Omental fat pad (tissue), 4 donors: ENCODE measurements at places on chromosomes 7 and 10.
A peak's percentile ranks its signal among the peaks of the same experiment; 100 is the strongest.

- no peak for DNase-seq
Observed at GRCh38 chr7:94492601-94493000, 17.0 kb upstream of the CASD1 start.

- no peak for DNase-seq
Observed at GRCh38 chr7:146655928-146656797, 539.6 kb downstream of the CNTNAP2 start.

GRCh38 chr7:138257459-138258196 is 181.4 kb downstream of the AKR1D1 start:
- peak; percentile 31 for DNase-seq

GRCh38 chr7:85688712-85689111 is 501.9 kb upstream of the SEMA3D start:
- DNase-seq, result no peak

DNA sequence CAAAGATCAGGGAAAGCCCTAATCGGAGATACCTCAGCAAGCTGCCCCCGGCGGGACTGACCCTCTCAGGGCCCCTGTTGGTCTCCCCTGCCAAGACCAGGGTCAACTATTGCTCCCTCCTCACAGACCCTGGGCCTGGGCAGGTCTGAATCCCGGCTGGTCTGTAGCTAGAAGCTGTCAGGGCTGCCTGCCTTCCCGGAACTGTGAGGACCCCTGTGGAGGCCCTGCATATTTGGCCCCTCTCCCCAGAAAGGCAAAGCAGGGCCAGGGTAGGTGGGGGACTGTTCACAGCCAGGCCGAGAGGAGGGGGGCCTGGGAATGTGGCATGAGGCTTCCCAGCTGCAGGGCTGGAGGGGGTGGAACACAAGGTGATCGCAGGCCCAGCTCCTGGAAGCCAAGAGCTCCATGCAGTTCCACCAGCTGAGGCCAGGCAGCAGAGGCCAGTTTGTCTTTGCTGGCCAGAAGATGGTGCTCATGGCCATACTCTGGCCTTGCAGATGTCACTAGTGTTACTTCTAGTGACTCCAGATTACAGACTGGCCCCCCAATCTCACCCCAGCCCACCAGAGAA is 24.1 kb downstream of the TBATA start:
- DNase-seq, result no peak

DNA sequence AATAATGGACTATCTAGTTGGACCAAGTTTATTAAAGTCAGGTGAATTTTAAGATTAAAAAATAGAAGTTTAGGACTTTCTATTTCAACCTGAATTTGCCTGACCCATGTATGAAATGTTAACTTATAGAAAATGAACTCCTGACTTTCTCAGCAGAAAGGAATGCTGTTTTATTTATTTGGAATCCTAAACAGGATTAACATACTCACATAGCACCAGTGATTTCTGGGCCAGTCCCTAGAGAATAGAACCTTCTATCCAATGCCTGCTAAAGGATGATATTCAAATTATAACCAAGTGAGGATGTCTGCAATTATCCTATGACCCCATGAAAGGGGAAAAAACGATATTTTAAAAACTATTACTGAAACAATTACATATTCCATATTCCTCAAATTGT is 148.8 kb downstream of the CHRM2 start:
- no peak for DNase-seq

DNA sequence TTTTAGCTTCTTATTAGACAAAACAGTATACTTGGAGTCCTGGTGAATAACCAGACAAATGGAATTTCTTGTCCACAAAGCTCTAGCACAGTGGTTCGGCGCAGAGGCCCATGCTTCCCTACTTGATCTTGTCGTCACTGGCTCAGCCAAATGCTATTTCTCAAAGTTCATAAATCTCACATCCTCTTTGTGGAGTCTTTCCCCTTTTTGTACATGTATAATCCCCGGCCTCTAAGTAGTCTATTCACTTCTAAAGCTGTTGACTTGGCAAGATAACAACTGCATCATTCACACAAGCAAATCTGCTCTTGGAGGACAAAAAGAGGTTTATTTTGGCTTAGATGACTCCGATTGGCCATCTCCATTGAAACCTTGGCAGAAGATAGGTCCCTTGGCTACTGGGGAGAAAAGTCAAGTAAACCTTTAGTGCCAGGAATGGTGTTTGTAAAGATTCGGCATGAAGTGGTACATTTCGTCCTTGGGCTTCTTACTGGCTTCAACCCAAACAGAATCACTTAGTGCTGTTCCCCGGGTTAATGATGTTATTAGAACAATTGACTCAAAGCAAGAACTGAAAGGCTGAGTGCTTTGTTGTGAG is 5.1 kb upstream of the AKR1E2 start:
- no peak for DNase-seq

- no peak for DNase-seq
Observed at GRCh38 chr10:60040014-60040662, 133.8 kb upstream of the CCDC6 start.

GRCh38 chr10:1651270-1651966 is 85.9 kb downstream of the ADARB2 start:
- DNase-seq, result no peak

DNA sequence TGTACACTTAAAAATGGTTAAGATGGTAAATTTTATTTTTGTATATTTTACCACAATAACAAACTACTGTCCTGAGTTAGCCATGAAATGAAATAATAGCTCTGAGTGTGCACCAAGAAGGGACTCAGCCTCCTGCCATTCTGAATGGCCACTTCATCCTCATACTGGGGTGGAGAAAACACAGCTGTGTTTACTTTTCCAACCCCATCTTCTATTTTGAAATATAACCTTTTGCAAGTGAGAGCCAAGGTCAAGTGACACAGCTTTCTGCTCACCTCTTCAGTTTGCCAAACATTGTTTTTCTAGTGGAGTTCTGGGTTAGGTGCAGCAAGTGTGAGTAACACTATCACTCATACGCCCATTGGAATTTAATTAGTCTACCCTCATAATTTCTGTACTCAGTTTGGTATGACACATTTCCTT is 107.4 kb upstream of the GLCCI1 start:
- DNase-seq, result no peak

DNA sequence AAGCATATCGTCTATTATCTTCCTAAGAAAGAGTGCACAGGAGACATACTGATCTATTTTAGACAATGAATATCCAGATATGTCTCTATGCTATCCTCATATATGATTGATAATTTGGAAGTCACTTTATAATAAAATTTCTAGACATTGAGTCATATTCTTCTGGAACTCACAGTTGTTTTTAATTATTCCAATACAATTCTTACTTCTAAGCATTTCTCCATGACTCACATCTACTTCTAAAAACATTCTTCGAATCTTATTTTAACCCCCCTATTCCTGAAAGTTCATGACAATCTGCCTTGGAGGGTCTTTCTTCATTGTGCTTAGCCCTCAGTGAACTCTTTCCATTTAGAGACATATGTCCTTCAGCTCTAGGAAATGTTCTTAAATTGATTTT is 368.1 kb downstream of the MDFIC start:
- DNase-seq, result no peak

GRCh38 chr7:26398756-26399509 is 107.3 kb downstream of the SNX10 start:
- no peak for DNase-seq

GRCh38 chr7:27111042-27111750 is 8.7 kb upstream of the HOXA2 start:
- no peak for DNase-seq

GRCh38 chr10:101762736-101763135 is 13.2 kb downstream of the FGF8 start:
- DNase-seq, result no peak

- no peak for DNase-seq
Observed at GRCh38 chr10:13555884-13556510, 27.2 kb upstream of the BEND7 start.

- DNase-seq, result no peak
Observed at GRCh38 chr10:68092512-68092911, 16.8 kb upstream of the MYPN start.

GRCh38 chr10:72943498-72944234 is 10.9 kb downstream of the PLA2G12B start:
- DNase-seq, result no peak

- no peak for DNase-seq
Observed at GRCh38 chr7:53697913-53698312, 662.5 kb downstream of the POM121L12 start.

DNA sequence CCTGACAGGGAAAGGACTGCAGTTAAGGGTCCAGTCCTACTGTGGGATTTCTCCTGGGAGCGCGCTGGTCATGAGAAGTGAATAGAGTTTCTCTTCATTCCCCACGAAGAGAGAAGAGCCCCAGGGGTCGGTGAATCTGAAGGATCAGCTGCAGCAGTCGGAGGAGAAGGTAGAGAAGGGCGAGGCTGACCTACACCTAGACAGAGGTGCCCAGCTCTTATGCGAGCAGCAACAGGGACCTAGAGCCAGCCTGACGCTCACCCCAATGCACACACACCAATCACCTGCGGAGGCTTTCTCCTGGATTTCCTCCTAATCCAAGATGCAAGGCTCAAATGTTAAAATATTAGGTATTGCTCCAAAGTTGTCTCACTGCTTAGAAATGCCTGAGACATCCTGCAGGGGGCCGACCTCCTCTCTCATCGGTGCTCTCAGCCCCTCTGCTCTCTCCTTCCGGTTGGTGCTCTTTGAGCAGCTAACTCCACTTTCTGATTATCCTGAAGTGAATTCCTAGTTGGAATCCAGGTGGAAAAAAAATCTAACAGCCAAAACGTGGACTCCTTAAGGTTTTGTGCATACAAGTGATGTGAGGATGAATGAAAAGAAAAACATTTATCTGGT is 176.4 kb downstream of the AHR start:
- DNase-seq, result no peak

GRCh38 chr10:98331885-98332284 is 63.9 kb upstream of the LOXL4 start:
- no peak for DNase-seq

DNA sequence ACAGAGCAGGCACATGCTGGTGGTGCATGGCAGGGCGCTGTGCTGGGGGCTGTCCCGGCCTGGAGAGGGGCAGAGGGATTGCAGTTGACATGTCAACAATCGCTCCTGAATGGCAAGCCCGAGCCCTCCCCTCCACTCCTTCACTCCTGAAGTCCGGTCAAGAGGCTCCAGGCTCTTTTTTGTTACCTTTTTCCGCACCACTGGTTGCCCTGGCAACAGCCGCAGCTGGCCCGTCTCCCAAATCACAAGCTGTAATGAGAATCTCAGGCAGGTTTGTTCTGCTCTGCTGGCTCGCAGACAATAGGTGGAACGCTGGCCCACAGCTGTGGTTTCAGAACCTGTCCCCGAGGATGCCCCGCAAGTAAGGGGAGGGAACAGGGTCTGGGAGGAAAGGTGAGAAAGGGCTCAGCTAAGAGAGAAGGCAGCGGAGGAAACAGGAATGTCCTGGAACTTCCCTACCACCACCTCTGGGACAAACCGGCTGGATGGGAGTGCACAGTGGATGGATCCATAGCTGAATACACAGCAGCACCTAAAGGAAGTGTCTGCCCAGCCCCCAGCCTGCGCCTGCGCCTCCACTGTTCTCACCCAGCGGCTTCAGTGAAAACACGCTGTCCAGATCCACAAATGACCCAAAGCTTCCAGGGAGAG is 58.9 kb downstream of the CALML3 start:
- no peak for DNase-seq

DNA sequence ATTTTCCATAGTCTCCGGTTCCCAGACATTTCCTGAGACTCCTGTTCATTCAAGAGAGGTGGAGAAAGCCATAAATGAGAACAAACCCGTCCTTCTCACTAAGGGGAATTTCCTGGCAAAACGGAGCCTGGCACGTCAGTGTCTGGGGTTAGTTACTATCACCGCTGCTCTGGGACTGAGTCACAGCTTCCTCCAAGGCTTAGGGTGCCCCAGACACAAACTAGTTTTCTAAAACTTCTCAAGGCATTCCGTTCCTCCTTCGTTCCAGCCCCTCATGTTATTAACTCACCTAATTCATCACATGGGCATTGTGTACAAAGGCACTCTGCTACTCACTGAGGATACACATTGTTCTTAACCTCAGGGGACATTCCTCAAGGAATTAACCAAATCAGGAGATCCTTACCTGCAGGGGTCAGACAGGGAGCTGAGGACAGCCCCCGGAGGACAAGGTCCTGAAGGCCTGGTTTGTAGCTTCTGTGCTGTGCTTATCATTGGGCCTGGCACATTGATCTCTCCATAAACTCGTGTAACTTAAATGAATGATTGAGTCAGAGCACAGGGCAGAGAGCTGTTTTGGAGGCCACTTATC is 103.0 kb upstream of the KLF6 start:
- no peak for DNase-seq

GRCh38 chr7:133117452-133117851 is 35.6 kb upstream of the CHCHD3 start:
- DNase-seq, result no peak

- no peak for DNase-seq
Observed at GRCh38 chr10:107118866-107119265, 45.6 kb downstream of the SORCS1 start.

DNA sequence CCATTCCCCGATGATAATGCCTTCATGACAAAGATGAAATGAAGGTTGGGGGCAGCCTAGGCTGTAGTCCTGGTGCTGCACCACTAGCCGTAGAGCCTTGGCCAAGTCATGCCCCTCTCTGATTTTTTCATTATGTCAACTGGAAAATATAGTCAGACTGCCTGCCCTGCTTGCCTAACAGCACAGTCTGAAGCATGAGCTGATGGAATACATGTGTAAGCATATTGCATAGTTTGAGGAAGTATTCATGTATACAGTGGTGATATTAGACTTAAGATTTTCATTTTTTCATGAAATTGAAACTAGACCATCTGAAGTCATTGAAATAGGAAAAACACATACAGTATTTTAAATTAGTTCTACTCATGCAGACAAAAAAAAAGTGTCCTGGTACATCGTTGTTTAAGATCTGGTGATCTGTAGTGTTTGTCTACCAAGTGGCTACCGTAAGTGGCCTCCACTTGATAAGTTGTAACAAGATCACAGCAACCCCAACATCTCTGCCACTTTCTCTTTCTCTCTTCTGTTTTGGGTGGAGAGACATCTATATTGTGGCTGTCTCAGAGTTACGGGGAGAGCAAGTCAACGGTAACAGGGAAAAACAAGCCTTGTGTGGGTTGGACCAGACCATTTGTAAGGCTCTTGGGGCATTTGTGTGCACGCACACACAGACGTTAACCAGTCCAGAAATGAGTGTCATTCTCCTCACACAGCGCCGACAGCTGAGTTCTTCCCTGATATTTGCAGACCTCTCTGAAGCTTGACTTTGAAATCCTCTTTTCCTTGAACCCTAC is 716.6 kb upstream of the GALNT17 start:
- DNase-seq, result no peak

DNA sequence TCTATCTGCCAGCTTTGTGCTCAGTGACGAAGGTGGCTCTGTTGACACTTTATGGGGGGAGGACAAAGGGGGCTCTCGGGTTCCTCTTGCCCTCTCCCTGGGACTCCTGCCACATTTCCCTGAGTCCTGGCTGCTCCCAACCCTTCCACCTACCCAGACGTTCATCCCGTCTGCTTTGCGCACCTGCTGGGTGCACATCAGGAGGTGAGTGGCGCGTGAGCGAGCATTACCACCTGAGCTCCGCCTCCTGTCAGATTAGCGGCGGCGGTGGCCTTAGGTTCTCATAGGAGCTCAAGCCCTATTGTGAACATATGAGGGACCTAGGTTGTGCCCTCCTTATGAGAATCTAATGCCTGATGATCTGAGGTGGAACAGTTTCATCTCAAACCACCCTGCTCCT is 137.2 kb downstream of the DYNC2I1 start:
- DNase-seq, result no peak

GRCh38 chr10:4535521-4535920 is 290.5 kb upstream of the AKR1E2 start:
- DNase-seq, result no peak
